Thymus (tissue), 14 donors: ENCODE measurements at places on chromosomes 7 and 10.

- no peak for DNase-seq
These were observed 59.0 kb downstream of the CCDC6 start for GRCh38 chr10:59847326-59847725.

DNA sequence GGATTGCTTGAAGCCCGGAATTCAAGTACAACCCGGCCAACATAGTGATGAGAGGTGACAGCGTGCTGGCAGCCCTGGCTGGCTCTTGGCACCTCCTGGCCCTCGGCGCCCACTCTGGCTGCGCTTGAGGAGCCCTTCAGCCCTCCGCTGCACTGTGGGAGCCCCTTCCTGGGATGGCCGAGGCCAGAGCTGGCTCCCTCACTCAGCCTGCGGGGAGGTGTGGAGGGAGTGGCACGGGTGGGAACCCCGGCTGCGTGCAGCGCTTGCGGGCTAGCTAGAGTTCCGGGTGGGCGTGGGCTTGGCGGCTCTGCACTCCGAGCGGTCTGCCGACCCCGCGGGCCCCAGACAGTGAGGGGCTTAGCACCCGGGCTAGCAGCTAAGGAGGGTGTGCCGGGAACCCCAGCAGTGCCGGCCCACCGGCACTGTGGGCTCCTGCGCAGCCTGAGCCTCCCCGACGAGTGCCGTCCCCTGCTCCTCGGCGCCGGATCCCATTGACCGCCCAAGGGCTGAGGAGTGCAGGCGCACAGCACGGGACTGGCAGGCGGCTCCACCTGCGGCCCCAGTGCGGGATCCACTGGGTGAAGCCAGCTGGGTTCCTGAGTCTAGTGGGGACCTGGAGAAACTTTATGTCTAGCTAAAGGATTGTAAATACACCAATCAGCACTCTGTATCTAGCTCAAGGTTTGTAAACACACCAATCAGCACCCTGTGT, 12.1 kb upstream of the RNF216 start:
- DNase-seq, result no peak

DNA sequence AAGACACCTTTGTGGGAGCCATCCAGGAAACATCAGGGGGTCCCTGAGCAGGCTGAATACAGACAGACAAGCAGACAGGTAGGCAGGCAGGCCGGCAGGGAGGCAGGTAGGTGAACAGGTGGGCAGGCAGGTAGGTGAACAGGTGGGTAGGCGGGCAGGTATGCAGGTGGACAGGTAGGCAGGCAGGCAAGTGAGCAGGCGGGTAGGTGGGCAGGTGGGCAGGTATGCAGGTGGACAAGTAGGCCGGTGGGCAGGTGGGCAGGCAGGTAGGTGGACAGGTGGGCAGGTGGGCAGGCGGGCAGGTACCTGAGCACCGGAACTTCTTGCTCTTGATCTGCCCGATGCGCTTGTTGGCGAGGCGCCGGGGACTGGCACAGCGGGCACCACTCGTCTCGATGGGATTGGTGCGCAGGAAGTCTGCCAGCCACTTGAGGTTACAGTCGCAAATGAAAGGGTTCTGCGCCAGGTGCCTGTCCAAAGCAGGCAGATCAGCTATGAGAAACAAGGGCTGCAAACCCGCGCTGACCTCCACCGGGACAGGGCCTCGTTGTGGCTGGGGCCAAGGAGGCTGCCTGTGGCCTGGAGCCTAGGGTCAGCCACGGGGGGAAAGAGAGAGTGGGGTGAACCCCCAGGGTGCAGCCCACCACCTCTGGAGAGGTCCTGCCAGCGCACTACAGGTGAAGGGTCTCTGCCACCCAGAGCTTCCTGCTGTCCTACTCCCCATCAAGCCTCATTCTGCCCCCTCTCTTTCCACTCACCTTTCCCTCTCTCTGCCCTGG, 136.9 kb downstream of the SLIT1 start:
- DNase-seq, result no peak

GRCh38 chr10:100327007-100327717, 2.9 kb downstream of the PKD2L1 start:
- DNase-seq, result no peak

DNA sequence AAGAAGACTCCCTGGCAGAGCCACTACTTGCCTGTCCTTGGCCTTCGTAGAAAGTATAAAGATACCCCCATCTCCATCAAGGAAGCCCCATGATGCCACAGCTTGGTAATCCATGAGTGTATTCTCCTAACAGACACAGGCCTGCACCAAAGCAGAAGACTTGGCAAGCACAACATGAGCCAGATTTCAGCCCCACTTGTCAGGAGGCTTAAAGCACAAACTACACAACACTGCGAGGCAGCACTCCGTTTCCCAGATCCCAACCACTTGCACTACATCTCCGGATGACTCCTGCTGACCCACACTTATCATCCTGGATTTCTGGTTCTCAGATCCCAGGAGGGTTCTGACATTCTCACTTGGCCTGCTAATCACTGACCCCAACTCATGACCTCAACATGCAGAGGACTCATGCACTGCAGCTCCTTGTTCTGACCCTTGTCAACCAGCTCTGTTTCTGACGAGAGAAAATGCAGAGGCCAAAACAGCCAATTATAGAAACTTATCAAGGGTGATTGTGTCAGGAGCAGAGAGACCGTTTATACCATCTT, 100.8 kb downstream of the RELN start:
- no peak for DNase-seq

DNA sequence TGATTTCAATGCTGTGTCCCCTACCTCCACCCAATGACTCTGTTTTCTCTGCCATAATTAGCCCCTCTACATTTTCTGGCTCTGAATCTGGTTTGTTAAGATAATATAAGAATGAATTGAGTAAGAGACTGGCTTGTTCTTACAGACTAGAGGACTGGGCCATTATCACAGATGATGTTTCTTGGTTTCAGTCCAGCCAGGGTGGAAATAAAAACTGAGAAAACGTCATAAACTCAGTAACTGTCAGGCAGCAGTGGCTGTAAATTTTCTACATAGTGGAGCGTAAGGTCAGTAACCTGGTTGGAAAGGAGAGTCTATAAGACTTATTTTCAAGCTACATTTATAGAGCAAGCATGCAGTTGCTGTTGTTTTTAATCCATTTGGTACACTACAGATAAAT, 485.4 kb downstream of the HTR7 start:
- DNase-seq, result no peak

- no peak for DNase-seq
These were observed 171.6 kb downstream of the PIP4K2A start for GRCh38 chr10:22542773-22543172.

DNA sequence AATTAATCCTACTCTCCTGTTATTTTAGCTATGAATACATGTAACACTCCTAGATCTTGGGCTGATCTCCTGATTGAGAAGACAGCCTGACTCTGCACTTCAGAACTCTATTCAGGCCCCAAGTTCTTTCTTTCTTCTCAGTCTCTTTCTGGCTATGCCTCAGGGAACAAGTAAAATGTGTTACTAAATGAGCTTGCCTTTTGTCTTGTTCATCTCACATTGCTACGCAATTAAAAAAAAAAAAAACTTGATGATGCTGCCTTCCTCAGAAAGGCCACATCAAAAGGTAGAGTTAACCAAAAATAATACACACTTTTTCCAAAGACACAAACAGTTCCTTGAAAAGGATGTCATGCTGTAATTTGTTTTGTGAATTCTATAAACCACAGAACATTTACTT, 258.1 kb downstream of the TWIST1 start:
- DNase-seq, result no peak

GRCh38 chr7:75617634-75618234, 121.0 kb downstream of the HIP1 start:
- peak; percentile 23 for DNase-seq

DNA sequence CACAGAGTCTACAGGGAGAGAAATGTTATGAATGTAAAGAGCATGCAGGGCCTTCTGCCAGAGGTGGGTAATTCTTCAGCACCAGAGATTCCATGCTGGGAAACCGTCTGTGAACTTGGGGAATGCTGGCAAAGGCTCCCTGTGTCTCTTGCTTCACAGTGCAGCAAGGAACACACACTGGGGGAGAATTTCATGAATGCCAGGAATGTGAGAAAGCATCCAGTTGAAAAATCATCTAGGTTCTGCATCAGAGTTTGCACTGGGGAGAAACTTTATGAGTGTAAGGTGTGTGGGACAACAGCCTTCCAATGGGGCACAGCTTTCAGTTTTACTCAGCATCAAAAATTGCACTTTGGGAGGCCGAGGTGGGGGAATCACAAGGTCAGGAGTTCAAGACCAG, 224.3 kb upstream of the IGFBP3 start:
- DNase-seq, result no peak

DNA sequence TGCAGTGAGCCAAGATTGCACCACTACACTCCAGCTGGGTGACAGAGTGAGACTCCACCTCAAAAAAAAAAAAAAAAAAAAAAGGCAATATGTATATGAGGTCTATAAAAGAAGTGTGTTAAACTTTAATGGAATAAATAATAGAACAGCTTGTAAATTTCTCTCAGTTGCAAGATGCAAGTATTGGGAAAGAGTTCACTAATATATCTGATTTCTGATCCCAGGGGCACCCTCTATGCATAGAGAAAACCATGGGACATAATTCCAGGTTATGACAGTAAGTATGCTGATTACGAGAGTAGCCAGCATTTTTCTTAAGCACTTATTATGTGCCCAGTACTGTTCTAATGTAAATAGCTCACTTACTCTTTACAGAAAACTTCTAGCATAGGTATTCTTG, 66.1 kb upstream of the AFAP1L2 start:
- DNase-seq, result no peak

- no peak for DNase-seq
These were observed 106.4 kb upstream of the FAM133B start for GRCh38 chr7:92696584-92696983.

DNA sequence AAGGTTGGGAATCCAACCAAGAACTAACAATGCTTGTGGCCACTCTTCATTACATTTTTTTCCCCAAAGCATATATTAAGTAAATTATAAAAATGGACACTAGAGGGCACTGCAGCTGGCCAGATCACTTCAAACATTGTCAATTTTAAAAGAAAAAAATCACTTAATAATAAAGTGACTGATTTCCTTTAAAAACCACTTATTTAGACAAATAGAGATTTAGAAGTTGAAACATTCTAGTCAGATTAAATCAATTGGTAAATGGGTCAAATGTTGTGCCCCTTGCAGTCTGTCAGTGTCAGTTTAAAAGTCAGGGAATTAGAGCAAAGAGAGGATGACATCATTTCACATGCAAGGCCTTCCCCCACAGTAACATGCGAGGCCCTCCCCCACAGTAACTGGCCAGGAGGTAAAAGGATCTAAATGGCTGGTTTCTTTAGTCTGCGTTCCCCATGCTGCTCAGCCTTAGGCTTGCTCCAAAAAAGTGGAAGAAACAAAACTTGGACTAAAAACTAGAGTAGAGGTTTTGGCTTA, 177.9 kb downstream of the SKAP2 start:
- DNase-seq, result no peak

DNA sequence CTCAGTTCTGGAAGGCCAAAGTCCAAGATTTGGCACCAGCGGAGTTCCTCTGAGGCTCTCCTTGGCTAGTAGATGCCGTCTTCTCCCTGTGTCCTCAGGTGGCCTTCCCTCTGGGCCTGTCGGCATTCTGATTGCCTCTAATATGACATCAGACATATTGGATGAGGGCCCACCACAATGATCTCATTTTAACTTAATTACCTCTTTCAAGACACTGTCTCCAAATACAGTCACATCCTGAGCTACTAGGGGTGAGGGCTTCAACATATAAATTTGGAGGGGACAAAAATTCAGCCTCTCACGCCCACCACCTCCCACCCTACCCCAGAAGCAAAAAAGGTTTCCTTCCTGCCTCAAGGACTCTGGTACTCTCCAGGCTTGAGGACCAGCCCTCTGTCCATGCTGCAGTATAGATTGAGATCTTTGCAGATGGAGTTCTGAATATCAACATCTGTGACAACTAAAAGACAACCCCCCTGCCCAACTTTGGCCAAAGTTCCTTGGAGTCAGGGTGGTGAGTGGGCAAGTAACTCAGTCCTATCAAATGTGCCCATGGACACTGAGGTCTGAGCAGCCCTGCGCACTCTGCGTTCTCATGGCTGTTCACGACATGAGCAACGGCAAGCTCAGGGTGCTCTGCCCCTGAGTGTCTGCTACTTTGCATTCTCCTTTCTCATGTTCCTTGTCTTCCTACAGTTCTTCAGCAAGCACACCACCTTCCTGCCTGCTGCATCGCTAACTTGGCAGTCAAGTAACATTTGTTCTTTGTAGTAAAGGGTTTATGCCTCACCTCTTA, 11.5 kb downstream of the TMEM176B start:
- DNase-seq, result no peak

- DNase-seq, result no peak
These were observed 240.9 kb upstream of the GRB10 start for GRCh38 chr7:51023547-51023946.

- DNase-seq, result peak; percentile 6
These were observed 94.1 kb downstream of the CDCA7L start for GRCh38 chr7:21851559-21851967.

DNA sequence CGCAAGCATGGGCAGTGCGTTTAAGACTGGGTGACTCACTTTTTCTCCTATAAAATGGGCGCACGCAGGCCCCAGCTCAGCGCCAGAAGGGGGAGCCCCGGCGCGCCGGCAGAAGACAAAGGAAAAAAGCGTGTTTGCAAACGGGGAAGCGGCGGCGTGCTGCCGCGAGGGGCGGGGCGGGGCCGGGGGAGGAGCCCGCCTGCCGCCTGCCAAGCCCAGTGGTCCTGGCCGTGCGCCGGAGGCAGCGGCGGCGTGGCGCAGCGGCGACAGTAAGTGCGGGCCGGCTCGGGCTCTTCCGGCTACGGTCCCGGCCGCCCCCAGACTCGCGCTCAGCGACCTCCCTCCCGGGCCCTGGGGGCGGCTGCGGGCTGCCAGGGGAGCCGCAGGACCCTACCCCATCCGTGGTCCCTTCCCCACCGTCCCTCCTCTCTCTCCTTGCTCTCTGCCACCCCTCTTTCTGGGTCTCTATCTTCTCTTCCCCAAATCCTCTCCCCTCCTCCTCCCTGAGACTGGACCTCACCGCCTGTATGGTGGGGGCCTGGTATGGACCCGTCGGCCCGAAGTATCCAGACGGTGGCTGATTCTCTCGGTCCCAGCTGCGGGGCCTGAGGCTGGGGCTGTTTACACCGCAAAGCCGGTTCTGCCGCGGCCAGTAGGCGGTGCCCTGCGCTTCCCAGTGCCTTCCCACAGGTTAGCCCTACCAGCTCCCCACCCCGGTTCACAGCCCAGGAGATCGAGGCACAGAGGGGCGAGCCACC, at the start of gene SLC29A3:
TSS of gene SLC29A3 (plus strand) at position 218 of the 758 bp plus-strand sequence. CDS start at position 269, 51 bp downstream.
- peak; percentile 72 for DNase-seq
